Suppressor macrophage treated with lipopolysaccharide for 4 hours (primary cell): ENCODE measurements at places on chromosomes 13 and 19.
A peak's percentile ranks its signal among the peaks of the same experiment; 100 is the strongest.

DNA sequence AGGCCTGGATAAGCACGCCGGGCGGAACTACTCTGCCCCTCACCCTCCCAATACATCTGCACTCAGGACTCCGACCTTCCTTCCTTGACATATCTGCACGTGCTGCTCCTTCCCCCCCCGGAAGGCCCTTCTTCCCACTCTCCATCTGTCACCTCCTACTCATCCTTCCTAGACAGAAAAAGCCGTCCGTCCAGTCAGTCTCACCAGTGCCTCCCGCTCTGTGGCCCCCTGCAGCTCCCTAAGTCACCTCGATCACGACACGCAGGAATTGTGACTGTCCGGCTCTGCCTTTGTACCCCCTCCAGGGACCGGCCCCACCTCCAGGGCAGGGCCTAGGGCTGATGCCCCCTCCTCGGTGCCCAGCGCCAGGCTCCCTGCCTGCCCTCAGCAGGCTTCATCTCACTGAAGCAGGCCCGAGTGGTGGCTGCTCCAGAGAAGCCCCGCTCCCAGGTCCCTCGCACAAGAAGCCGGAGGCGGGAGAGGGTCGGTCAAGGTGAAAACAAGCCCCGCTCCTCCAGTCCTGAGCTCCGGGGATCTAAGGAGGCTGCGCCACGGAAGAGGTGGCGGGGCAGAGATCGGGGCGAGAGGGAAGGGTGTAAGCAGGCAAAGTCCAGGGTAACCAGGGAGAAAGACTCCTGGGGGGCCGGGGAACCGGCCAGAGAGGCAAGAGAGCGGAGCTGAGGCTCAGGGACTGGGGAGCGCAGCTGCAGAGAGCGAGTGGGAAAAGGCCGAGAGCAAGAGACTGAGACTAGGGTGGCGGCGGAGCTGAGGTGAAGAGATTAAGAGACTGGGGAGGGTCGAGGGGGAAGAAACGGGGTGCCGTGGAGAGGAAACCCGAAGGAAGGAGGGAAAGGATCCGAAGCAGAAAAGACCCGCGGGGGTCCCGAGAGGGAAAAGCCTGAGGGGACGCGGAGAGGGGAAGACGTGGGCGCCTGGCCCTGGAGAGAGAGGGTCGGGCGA lies 1.1 kb downstream of the PPP6R1 start:
- DNase-seq = peak; percentile 49

GRCh38 chr19:49436381-49437017 lies 4.8 kb downstream of the SLC17A7 start:
- no peak for DNase-seq

DNA sequence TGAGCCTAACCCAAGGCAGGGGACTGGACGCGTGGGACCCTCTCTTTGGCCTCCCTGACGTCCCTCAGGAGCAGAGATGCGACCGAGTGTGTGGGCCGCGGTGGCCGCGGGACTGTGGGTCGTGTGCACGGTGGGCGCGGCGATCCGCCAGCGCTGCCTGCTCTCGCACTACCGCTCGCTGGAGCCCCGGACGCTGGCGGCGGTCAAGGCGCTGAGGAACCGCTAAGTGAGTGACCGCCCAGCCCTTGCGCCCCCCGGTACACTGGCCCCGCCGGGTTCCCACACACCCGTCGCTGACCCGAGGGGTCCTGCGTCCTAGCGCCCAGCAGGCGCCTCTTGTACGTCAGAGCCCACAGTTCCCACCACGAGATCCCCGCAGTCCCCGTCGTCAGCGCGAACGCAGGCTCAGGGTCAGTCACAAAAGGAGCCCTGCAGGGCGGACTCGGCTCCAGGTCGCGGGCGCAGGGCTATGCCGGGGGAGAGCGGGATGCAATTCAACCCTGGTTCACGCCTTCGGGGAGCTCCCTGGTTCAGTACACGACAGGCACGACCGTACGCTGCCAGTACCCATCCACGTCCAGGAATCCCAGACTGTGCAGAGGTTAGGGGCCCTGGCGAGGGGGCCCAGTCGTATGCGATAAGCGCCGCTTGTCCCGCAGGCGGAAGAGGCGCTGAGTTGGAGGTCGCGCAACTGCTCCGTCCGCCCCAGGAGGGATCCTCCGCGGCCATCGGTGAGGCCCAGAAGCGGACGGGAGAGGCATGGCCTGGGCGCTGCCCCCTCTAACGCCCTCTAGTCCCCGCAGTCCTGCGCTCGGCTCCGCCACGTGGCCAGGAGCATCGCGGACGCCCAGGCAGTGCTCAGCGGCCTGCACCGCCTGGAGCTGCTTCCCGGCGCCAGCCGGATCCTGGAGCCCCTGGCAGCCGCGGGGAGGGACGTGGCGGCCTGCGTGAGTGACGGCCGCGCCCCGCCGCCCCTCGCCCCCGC lies 3.6 kb upstream of the IFNL2 start:
- DNase-seq = no peak

- DNase-seq = no peak
These were observed 50.9 kb upstream of the ANKRD10 start for GRCh38 chr13:110965755-110966134.

DNA sequence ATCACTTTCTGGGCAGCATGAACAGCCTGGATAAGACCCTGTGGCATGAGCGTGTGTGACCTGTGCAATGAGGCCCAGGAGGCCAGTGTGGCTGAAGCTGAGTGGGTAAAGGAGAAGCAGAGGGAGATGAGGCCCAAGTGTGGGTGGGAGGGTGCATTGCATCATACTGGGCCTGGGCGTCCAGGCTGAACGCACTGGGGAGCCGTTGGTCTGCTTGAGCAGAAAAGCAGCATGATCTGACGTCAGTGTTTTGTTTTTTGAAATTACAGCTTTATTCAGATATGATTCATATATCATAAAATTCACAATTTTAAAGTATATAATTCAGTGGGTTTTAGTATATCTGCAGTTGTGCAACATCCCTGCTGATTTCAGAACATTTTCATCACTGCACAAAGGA lies 409.7 kb downstream of the HS6ST3 start:
- no peak for DNase-seq

- no peak for DNase-seq
These were observed 766.1 kb upstream of the GPC6 start for GRCh38 chr13:92460479-92460878.

GRCh38 chr13:45792827-45793303 lies 58.7 kb downstream of the SIAH3 start:
- DNase-seq = no peak

- no peak for DNase-seq
These were observed 74.6 kb downstream of the B3GLCT start for GRCh38 chr13:31274390-31274789.

- no peak for DNase-seq
These were observed 6.7 kb downstream of the RNU6-9 start for GRCh38 chr19:900043-900301.

- DNase-seq = no peak
These were observed 59.8 kb downstream of the SCEL start for GRCh38 chr13:77595166-77595810.

DNA sequence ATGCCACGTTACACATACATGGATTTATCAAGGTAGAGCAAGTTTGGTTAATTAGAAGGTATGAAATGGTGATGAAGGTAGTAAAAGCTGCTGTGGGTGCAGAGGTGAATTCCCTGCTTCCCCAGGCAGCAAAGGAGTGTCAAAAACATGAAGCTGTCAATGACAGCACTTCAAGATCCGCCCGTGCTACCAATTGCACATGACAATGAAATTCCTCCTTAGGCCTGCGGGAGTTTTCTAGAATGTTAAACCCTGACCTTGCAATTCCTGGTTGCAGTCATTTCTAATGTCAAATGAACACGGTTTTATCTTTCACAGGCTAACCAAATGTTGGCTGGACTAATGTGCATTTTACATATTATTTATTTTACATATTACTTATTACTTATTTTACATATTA lies 67.7 kb upstream of the LSM14A start:
- DNase-seq = no peak

GRCh38 chr13:33033986-33034385 lies 17.8 kb downstream of the KL start:
- DNase-seq = no peak

DNA sequence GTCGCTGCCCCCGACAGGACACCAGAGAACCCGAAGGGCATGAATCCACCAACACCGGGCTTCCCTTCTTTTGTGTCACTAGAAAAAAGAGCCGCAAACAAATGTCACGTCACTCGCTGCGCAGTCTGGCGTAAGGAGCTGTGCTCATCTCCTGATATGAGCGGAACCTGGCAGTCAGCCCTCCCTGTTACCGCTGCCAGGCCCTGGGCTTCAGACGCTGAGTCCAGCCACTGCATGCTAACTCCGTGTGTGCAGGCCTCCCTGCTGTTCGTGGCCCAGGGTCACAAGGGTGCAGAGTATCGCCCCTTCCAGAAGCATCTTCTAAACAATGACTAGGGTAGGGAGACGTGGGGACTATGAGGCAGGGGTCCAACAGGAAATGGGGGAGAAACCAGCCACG lies 71.3 kb downstream of the SLC7A1 start:
- DNase-seq = no peak

- no peak for DNase-seq
These were observed 28.0 kb downstream of the PEPD start for GRCh38 chr19:33493401-33494275.
